ENCODE measurements at places on chromosomes 7 and 10.
A peak's percentile ranks its signal among the peaks of the same experiment; 100 is the strongest.

- peak; percentile 58 for DNase-seq
Measured at GRCh38 chr10:73859784-73860491, 14.4 kb downstream of the CAMK2G start.

DNA sequence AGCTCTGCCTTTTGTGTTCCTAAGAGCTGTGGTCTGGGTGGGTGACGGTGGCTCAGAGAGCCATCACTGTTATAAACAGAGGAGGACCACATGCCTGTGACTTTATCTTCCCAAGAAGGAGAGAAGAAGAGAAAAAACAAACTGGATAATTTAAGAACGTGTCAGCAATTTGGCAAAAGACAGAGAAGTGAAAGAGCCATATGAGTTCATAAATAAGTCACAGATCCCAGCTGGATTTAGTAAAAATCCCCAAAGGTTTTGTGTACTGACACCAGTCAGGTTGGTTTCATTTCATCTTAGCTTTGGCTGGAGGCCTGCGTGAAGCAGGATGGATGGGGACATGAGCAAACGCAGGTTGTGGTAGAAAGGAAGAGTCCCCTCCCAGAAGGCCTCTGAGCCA, 120.7 kb downstream of the CXCL12 start:
- no peak for DNase-seq

GRCh38 chr7:157573244-157573643, 236.4 kb downstream of the DNAJB6 start:
- DNase-seq = no peak

DNA sequence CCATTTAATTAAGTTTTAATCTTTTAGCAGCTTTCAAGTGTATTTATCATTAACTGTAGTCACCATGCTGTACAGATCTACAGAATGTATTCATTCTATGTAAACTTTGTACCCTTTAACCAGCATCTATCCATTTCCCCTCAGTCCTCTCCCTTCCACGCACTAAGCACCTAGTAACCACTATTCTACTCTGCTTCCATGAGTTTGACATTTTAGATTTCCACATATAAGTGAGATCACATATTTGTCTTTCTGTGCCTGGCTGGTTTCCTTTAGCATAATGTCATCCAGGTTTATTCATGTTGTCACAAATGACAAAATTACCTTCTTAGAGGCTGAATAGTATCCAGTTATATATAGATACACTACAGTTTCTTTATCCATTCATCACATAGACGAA, 79.7 kb downstream of the BTAF1 start:
- DNase-seq = no peak

- DNase-seq = no peak
Measured at GRCh38 chr7:130294314-130294713, 1.4 kb downstream of the CPA4 start.

- no peak for DNase-seq
Measured at GRCh38 chr7:69659983-69660382, 61.7 kb downstream of the AUTS2 start.

Measured in C1 segment of cervical spinal cord (tissue), 14 donors.